ENCODE measurements at places on chromosomes 5 and 9.

DNA sequence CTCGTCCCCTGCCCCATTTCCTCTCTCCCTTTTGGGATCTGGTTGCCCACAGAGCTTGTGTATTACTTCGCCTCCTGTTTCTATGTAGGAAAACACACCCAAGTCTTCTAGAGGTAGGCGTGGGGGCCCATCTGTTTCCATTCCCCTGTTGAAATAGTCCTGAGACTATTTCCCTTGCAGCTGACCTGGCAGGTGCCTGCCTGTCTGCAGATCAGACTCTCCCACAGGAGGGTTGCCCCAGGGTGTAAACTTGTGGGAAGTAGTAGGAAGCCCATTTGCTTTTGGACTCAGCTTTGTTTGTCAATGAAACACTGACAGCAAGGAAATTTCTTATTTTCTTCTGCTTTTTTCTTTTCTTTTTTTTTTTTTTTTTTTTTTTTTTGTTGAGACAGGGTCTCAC is 16.3 kb upstream of the GARNL3 start:
- DNase-seq: no peak

GRCh38 chr5:168282120-168282519 is 9.3 kb upstream of the WWC1 start:
- no peak for DNase-seq

DNA sequence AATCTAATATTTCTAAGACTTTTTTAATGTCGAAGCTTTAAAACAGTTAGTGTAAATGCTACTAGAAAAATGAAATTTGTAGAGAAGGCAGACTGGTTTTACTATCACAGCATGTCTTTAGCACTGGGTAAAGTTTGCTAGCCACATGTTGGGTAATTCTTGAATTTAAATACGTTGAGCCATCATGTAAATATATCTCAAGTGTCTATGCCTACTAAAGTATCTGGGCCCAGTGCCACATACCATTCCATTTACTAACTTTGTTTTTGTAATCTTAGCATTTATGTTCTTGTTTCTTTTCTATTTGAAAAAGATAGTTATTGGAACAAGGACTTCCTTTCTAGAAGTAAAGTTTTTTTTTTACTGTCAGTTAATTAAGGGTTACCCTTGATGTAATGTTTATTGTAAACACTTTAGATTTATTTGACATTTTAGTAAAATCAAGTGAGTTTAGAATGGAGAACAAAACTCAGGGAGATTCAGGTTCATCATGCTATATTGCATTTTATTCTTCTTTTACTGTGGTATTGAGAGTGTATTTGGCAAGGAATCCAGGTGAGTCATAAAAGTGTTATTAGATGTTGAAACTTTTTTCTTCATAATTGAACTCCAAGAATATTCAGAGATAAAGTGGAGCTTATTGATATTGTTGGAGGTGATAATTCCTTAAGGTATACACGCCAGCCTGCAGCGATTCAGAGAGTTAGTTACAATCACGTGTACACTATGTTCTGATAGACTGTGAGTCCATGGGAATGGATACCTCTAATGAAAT is 182.4 kb downstream of the CCDC171 start:
- DNase-seq: no peak

DNA sequence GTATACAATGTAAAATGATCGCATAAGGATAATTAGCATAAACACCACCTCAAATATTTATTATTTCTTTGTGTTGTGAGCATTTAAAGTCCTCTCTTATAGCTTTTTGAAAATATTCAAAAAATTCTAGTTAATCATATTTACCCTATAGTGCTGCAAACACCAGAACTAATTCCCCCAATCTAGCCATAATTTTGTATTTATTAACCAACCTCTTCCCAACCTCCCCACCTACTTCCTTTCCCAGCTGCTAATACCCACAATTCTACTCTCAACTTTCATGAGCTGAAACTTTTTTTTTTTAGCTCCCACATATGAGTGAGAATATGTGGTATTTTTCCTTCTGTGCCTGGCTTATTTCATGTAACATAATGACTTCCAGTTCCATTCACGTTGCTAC is 317.8 kb upstream of the ATP10B start:
- DNase-seq: no peak

- DNase-seq: no peak
Observed at GRCh38 chr5:124401476-124402143, 344.8 kb downstream of the ZNF608 start.

- DNase-seq: no peak
Observed at GRCh38 chr5:43273552-43273951, 39.7 kb downstream of the HMGCS1 start.

- DNase-seq: no peak
Observed at GRCh38 chr5:168327019-168327421, 35.6 kb downstream of the WWC1 start.

DNA sequence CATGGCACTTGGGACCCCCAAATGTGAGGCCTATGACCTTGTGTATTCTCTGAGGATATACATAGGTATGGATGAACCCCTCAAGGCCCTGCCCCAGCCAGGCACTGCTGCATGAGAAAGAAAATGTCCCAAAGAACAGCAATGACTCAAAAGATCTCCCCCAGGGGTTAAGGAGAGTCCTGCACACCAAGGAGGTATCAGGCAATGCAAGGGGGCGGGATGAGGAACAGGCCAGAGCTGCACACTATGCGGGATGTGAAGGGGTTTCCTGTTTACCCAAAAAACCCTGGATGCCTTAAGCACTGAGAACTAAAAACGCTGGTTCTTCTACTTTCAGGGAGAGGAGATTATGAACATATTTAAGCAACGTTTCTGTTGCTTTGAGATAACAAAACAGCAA is 3.4 kb downstream of the RAPGEF1 start:
- no peak for DNase-seq

- DNase-seq: no peak
Observed at GRCh38 chr9:120648581-120649197, 65.6 kb downstream of the MEGF9 start.

DNA sequence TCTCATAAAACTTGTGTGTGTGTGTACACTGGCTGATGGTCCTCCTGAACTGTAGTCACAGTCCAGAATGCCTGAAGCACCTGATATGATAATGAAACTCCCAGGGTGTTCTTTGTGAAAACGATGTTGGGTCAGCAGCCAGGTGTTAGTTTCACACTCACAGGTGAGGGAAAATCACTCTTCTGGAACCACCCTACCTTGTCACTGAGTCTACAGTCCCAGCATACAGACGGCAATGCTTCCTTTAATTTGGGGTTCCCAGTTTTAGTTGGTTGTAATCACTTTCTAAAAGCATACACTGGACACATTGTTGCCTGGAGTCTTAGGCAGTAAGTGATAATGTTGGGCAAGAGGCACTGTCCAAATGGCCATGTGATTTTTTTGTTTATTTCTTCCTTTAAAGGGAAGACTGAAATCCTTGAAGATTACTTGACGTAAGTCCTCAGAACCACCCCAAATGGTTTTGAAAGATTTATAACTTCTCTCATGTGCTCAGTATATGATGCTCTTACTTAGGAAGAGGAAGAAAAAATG is 18.2 kb upstream of the MGAT1 start:
- no peak for DNase-seq

DNA sequence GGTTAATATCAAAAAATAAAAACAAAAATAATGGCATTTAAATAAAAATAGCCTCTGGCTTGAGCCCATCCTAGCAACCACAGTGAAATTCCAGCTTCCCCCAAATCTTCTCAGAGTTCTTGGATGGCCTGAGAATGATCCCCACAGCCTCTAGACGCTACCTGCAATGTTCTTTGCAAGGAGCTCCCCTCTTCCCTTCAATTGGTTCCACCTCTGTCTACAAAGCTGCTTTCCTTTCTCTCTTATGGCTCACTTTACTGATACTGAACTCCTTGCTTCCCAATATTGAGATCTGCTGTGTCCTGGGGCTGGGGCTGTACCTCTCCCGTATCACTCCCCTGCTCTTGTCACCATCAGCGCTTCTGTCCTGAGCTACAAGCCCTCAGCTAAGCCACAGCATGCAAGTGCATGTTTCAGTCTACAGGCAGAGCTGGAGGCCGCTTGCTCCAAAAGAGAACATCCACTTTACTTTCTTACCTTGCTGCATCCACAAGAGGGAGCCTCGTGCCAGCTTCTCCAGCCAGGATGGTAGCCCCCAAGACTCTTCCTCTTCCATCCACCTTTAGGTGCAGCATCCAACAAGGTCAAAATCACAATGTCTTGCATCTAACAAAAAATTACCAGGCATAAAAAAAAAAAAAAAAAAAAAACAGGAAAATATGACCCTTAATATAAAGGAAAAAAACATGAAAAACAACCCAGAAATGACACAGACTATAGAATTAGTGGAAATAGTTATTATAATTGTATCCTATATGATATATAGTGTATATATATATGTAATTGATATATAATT is 57.4 kb upstream of the PRSS3 start:
- DNase-seq: no peak

GRCh38 chr9:134481762-134482161 is 155.5 kb downstream of the RXRA start:
- DNase-seq: no peak

DNA sequence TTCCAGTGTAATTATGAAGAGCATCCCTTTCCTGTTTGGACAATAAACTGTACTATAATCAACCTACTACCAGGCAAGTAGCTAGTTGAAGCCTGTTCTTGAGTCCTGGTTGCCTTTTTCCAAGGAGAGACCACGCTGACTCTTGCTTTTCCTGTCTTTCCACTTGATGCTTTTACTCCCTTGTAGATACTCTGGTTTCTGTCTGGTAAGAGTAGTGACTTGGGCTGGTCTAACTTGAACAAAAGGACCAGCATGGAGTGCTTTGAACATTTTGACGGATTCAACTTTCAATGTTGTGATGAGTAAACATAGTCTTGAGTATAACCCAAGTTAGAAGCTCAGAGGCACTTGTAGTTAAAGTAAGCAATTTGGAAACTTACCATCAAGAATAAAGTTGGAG is 464.3 kb downstream of the GADD45G start:
- DNase-seq: no peak

DNA sequence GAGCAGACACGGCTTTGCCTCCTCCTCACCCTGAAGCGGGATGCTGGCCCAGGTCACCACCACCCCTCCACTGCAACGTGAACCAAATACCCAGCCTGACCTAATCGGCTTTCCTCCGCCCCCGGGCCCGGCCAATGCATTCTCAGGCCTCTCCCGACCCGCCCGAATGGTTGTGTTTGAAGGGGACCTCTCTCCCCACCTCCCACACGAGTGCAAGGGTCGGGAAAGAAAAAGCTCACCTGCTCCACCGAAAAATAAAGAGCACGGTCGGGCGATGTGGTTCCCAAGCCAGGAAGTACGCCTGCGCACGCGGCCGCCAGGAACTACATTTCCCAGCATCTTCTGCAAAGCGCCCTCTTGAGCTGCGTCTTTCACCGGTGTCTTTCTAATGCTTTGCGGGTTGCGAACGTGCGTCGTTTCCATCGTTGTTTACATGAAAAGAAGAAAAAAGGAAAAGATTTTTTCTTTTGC is at the start of gene ZNF883:
ZNF883 (minus strand) TSS at position 282 of the 471 bp plus-strand sequence.
- DNase-seq: peak; percentile 0

DNA sequence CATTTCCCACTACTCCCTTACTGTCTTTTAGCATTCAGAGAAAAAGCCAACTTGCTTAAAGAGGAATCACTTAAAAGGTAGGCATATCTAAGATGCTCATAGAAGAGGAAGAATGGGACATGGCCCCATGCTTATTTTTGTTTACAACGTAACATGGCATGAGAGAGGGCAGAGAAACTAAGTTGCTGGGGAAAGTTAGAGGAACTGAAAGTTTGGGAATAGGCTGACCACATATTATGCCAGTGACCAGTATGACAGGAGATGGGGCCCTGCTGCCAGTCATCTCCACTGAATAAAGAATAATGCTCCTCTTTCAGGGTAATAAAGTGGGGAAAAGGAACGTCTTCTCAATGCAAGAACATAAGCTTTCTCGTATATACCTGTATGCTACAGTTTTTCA is 1.9 kb downstream of the PLPP6 start:
- no peak for DNase-seq

GRCh38 chr9:109068764-109069163 is 51.0 kb downstream of the TMEM245 start:
- no peak for DNase-seq

- DNase-seq: no peak
Observed at GRCh38 chr5:132222649-132223038, 5.0 kb downstream of the P4HA2 start.

- DNase-seq: no peak
Observed at GRCh38 chr5:62341783-62342475, 35.9 kb downstream of the KIF2A start.

GRCh38 chr5:147918899-147919298 is 12.6 kb upstream of the C5orf46 start:
- no peak for DNase-seq

GRCh38 chr5:76040806-76041205 is 42.4 kb upstream of the SV2C start:
- no peak for DNase-seq

- DNase-seq: no peak
Observed at GRCh38 chr5:89282554-89283510, 399.8 kb upstream of the MEF2C start.

GRCh38 chr5:17763301-17763700 is 129.0 kb downstream of the TAF11L14 start:
- no peak for DNase-seq

GRCh38 chr5:15510831-15511230 is 10.9 kb downstream of the FBXL7 start:
- DNase-seq: no peak

- DNase-seq: no peak
Observed at GRCh38 chr9:134286471-134287245, 39.6 kb upstream of the RXRA start.

DNA sequence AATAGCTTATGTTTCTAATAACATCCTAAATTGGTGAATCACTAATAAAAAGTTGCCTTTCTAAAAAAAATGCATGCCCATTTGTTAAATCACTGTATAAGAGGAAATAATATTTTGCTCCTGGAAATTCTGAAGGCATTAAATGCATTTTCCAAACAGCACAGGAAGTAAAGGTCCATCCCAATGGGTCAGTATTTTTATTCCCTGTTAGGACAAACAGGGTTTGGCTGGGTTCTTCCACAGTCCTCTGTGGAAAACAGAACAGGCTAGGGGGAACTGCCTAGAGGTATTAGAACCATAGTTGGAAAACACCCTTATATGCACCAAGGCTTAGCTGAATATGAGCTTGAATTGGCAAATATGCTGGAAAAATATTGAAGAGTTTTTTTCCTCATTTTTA is 85.2 kb downstream of the OXCT1 start:
- DNase-seq: no peak

DNA sequence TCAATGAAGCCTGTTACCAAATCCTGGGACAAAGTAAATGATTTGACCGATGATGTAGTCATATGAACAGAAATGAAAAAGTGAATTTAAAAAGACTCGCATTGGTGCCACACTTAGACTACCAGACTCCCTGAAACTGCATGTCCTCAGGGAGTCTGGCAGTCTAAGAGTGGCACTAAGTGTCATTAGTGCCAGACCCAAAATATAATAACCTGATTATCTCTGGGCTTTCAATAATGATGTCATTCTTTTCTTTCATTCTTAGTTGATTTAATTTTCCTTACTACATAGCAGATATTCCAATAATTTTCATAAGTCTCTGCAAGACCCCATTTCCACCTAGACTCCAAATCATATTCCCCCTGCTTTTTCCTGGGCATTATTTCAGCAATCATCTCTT is 59.0 kb downstream of the OR2K2 start:
- no peak for DNase-seq

Measured in stimulated activated CD8-positive, alpha-beta memory T cell treated with anti-CD3 and anti-CD28 coated beads, Interleukin-15, amount 100 ng/mL, for 24 hours (primary cell).